Activated T-helper 1 cell treated with anti-CD3 and anti-CD28 coated beads, Interleukin-12 subunit alpha, Interleukin-12 subunit beta, Interleukin-2, Interleukin-4 antibody, amounts not matched to agents 30 ng/mL and 10 ng/mL and 1 ng/mL, durations not matched to agents 14 hours and 24 hours and 36 hours (primary cell): ENCODE measurements at places on chromosomes 4 and X.
A peak's percentile ranks its signal among the peaks of the same experiment; 100 is the strongest.

DNA sequence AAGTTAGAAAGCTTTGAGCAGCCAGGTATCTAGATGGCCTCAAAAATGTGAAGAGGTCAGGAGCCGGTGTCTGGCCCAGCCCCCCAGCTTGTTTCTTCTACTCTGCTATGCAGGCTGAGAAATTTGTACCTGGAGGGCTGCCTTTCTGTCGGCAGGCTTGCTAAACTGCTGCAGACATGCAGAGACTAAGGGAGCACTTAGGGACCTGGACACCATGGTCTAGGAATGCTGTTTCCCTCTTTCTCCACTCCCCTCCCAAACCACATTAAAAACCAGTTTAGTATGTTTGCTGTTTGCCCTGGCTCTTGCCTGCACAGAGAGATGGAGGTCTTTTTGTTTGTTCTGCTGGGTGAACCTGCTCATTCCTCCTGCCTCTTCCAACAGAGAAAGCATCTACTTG lies 157.1 kb upstream of the DGKK start:
- no peak overlapping the region for H3K27ac ChIP-seq
- H3K27me3 ChIP-seq, result peaks cover 2% of the 10 kb centered on the region
- H3K4me1 ChIP-seq, result no peaks in the 10 kb centered on the region
- no peak overlapping the region for H3K4me3 ChIP-seq
- no peaks in the 10 kb centered on the region for H3K36me3 ChIP-seq

GRCh38 chr4:53929955-53930798 lies 134.2 kb downstream of the CHIC2 start:
- H3K36me3 ChIP-seq, result no peaks in the 10 kb centered on the region
- peaks cover 3% of the 10 kb centered on the region for H3K27me3 ChIP-seq
- H3K27ac ChIP-seq, result no peak overlapping the region
- peak; percentile 14 for DNase-seq
- H3K4me1 ChIP-seq, result no peaks in the 10 kb centered on the region
- no peak overlapping the region for H3K4me3 ChIP-seq

DNA sequence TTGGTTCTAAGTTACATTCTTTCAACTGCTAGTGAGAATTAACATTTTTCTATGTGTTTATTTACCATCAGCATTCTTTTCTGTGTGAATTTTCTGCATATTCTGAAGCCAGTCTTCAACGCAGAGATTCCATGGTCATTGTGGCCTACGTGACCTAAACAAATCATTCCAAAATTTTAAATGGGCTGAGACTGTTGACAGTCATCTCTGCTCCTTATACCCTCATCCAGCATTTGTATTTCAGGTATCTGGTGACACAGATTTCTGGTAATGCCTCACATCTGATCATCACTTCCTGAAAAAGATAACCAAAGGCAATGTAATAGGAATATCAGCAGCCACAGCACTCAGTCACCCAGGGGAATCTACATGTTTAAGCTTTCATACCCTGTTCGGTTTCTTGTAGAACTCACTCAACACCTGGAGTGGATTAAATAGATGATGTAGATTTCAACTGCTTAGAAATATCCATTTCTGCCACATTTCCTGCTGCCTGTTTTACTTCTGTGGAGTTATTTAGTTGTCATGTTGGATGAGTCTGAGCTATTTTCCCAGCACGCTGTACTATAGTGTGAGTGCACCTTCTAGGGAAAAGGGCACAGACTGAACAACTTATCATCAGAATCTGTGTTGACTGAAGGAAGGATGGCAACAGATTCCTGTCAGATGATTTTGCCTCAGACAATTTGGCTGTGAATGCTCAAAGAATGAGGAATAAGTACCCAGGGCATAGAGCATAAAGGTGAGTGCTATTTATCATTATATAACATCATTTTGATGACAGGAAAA lies 73.0 kb upstream of the HPGD start:
- no peak overlapping the region for H3K27ac ChIP-seq
- no peaks in the 10 kb centered on the region for H3K36me3 ChIP-seq
- no peak for DNase-seq
- no peak overlapping the region for H3K4me3 ChIP-seq
- H3K27me3 ChIP-seq, result no peaks in the 10 kb centered on the region

- H3K4me3 ChIP-seq, result no peak overlapping the region
- no peak for DNase-seq
- H3K4me1 ChIP-seq, result no peaks in the 10 kb centered on the region
- no peaks in the 10 kb centered on the region for H3K36me3 ChIP-seq
- no peak overlapping the region for H3K27ac ChIP-seq
- H3K27me3 ChIP-seq, result no peaks in the 10 kb centered on the region
These were observed 1300.9 kb upstream of the DIAPH2 start for GRCh38 chrX:95383778-95384177.
